ENCODE measurements at places on chromosomes 7 and 10. TPM values are rescaled to one million over a fixed set of nuclear protein-coding genes. Genes with fewer than 3 reads are reported as not detected.

GRCh38 chr10:77840636-77841035, 85.9 kb downstream of the DLG5 start:
- DNase-seq: no peak

OIT3 gene
- total RNA-seq: not detected

GRCh38 chr10:87547734-87548311, 43.1 kb downstream of the MINPP1 start:
- no peak for DNase-seq

DNA sequence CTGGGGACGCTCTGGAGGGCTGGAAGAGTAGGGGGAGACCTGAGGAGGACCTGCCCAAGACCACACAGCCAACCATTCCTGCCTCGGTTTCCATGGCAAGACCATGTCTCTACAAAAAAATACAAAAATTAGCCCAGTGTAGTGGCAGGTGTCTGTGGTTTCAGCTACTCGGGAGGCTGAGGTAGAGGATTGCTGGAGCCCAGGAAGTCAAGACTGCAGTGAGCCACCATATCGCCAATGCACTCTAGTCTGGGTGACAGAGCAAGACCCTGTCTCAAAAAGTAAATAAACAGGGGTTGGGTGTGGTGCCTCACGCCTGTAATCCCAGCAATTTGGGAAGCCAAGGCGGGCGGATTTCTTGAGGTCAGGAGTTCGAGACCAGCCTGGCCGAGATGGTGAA, 48.7 kb downstream of the CLIP2 start:
- DNase-seq: no peak

- no peak for DNase-seq
These were observed 47.1 kb upstream of the PDSS1 start for GRCh38 chr10:26650406-26650805.

DNA sequence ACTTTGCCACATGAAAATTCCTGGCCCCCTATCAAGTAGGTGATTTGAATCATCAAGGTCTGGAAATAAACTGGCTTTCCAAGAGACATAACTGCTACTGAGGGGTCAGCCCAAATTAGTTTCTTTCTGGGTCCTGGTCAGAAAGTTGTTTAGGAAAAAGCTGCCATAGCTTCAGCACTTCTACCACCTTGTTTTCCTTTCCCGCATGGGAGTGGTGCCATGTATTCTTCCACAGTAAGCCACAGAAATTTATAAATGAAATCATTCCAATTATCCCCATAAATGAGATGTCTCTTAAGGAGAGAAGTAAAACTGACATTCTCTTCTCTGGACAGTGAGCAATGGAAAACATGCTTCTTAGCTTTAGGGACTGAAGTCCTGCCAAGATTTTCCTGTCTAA, 80.8 kb downstream of the PHYHIPL start:
- no peak for DNase-seq

GRCh38 chr10:79387974-79388850, 40.9 kb downstream of the PPIF start:
- peak; percentile 64 for DNase-seq

GRCh38 chr7:121397361-121397760, 1.3 kb upstream of the FAM3C start:
- DNase-seq: no peak

DNA sequence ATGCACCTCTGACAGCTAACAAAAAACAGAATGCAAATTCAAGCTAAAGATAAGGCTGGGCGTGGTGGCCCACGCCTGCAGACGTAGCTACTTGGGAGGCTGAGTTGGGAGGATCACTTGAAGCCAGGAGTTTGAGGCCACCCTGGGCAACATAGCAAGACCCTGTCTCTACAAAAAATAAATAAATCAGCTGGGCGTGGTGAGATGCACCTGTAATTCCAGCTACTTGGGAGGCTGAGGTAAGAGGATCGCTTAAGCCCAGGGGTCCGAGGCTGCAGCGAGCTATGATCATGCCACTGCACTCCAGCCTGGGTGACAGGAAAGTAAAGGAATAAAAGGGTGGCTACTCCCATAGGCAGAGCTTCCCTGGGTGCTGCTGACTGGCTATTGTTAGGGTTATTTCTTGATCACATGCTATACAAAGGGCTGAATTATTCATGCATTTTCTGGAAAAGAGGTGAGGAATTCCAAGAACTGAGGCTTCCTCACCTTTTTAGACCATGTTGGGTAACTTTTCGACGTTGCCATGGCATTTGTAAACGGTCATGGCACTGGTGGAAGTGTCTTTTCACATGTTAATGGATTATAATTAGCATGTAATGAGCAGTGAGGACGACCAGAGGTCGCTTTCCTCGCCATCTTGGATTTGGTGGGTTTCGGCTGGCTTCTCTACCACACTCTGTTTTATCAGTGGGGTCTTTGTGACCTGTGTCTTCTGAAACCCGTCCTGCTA, 6.9 kb upstream of the PSMG3 start:
- DNase-seq: no peak

DNA sequence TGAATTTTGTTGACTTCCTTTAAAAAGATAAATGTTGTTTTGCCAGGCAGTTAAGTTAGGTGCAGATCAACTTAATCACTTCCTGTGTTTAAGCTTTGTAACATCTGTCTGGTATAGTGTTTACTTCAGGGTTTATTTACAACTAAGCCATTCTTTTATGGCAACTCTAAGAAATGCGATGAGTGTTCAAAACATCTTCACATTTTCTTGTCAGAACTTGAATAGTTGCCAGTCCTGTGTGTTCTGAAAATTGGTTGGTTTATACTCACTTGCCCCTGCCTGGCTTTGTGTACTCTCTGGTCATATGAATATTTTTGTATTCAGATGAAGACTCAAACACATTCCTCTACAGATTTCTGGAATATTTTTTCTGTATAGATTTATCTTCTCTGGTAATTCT, 327.2 kb downstream of the MDFIC start:
- DNase-seq: no peak

SP8 gene
- total RNA-seq: not detected

TAS2R5 gene
- total RNA-seq: 0.99 TPM

CRTAC1 gene
- 3.8 TPM for total RNA-seq

DNA sequence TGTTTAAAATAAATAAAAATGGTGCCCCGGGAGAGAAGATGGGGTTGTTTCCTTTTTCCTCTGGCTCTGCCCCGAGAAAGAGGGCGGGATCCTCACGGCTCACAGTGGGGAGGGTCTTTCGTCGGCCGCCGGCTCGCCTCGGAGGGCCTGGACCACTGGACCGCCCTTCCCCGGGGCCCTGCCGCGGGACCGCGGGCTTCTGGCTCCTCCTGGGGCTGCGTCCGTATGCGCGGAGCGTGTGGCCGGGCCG, 3.5 kb upstream of the IGF2BP3 start:
- no peak for DNase-seq

ADARB2 gene
- 5.9 TPM for total RNA-seq

- no peak for DNase-seq
These were observed 489.8 kb downstream of the TYW1 start for GRCh38 chr7:67486401-67486800.

DNA sequence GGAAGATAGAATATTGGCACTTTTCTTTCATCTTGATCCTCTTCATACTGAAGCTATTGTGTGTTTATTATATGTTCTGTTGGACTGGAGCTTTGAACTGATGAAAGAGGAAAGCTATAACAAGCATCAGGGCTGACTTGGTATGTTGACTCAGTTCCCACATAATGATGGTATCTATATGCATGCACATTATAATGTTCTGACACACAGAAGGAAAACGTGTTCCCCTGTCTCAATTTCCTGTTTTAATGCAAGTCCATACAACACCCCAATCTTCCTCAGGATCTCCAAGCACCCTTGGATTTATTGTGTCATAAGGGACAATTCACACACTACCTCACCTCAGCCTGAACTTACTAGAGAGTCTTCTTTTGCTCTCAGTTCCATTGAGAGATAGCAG, 8.3 kb upstream of the WASL start:
- DNase-seq: no peak

DNA sequence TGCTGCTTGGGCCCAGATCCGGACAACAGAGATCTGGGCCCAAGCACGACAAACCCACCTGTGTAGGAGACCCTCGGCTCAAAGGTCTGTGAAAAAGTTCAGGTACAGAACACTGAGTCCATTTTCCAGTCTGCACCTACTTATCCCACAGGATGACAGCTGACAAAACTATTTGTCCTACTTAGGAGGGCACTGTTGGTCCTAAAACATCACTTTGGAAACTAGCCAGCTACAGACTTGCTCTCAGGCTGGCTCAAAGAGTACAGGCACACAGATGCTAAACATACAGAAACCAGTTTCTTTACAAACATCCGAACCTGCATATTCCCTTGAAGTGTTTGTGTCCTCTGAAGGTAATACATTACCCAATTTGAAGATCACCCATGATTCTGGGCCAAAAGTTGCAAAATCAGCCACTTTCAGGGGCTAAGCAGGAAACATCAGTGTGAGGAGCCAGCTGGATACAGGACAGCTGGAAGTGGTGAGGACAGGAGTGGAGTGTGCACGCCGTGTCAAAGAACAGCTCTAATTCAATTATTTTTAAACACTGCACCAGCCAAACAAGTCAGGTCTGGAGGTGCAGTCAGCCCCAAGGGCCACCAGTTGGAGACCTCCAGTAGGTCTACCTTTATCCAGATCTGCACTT, 88.5 kb downstream of the NOC3L start:
- DNase-seq: peak; percentile 85

DNA sequence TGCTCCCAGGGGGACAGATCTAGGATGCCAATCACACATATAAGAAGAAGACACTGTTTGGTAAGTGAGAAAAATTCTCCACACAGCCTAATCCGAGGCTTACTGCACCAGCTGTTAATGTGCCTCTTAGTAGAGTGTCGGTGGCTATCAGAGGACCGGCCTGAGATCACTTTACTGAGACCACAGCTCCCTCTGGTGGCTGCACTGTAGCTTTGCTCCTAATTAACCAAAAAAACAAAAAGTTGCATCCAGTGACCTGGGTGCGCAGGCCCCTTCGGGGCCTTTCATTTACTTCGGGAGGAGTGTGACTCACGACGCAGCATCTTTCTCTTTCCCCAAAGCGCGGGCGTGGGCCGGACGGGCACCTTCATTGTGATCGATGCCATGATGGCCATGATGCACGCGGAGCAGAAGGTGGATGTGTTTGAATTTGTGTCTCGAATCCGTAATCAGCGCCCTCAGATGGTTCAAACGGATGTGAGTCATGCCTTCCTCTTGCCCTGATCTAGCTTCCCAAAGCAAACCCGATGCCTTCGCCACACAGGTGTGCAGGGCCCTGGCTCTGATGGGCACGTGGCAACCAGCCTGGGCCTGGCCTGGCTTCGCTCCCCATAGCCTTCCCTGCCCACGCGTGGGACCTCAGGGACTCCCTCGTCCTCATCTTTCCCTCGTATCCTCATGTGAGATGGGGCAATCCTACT, 56.7 kb downstream of the MKI67 start:
- DNase-seq: peak; percentile 80

EVX1 gene
- total RNA-seq: not detected

DNA sequence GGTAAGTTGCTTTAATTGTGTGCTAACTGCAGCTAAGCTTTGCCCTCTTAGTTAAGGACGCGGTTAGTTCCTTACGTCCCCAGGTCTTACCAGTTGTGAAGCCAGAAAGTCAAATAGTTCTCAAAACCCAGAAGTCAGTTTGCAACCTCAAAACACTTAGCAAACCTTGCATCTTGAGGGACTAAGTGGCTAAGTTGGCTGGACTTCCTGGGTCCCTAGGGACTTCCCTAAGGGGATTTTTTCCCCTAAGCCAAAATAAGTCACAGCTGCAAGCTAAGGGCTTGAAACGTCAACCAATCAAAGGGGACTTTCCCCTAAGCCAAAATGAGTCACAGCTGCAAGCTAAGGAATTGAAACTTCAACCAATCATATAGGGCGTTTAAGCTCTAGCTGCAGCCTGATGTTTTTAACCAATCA, 36.2 kb upstream of the HECW1 start:
- DNase-seq: no peak

DNA sequence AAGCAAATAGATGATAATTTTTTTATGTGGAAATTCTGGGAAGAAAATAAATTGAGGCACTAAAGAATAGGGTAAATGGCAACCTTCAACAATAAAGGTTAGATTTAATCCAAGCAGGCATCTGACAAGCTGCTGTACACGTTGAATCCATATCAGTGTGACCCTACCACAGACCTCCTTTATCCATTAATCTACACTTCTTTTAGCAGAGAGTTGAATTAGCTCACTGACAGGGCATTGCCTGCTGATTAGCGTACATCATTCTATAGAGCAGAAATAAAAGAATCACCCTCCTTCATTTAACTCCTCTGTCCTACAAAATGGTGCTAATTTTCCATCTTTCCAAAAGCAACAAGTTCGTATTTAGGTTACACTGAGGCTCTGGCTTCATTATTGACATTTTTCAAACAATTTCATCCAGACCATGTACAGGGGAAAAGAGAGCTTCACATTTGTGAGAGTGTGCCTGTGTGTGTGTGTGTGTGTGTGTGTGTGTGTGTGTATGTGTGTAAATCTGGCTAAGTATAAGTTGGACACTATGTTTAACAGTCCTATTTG, 356.0 kb downstream of the TFEC start:
- no peak for DNase-seq

DNA sequence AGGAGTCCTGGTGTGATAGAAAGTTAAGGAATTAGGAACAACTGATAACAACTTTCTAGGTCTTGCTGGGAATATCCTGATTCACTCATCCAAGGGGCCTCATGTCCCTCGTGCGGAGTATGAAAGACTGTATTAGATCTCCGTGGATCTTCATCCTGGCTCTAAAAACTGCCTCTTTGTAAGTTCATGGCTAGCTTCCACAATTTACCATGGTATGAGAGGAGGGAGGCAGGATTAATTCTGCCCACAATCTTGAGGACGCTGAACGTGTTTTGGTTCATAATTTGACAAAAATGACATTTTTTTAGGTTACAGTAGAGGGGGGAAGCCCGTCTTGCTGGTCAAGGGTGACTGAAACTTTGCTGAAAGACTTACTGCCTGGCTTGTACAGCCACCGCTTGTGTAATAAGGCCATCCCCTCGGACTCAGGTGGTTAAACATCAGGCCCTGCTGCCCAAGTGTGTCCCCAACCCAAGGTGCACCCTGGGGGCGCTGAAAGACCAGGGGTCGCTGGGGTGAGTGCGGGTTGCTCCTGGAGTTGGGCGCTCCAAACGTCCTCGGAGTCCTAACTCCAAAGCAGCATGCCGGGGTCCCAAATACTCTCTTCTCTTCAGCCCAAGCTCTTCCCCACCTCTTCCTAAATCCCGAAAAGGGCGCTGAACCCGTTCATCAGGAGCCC, 733 bp downstream of the HIBADH start:
- peak; percentile 72 for DNase-seq

- peak; percentile 19 for DNase-seq
These were observed 42.4 kb upstream of the GDF10 start for GRCh38 chr10:47257396-47258120.

Measured in sigmoid colon (tissue), 7 donors.